ENCODE measurements at places on chromosomes 2 and 18. TPM values are rescaled to one million over a fixed set of nuclear protein-coding genes. Genes with fewer than 3 reads are reported as not detected.

DNA sequence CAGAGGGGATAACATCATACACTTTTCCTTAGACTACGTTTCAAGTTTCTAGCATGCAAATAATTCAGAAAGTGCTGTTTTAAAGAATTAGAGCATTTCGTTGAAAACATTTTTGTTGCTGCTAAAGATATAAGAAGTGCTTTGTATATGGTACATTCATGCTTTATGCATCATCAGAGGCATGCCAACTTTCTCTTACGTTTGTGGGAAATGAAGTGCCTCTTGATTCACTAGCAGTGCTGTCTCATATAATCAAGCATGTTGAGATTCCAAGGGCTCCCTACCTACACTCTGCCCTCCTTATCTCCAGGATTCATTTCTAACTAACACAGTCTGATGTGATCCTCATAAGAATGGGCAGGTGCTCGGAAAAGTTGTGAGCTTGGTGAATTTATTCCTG lies 748.6 kb upstream of the DDX18 start:
- H3K4me1 ChIP-seq: no peaks in the 10 kb centered on the region
- no peaks in the 10 kb centered on the region for H3K27me3 ChIP-seq
- no peak for DNase-seq
- no peak overlapping the region for H3K27ac ChIP-seq
- H3K36me3 ChIP-seq: no peaks in the 10 kb centered on the region
- H3K4me3 ChIP-seq: no peak overlapping the region

- H3K4me3 ChIP-seq: no peak overlapping the region
- no peak for DNase-seq
- no peaks in the 10 kb centered on the region for H3K27me3 ChIP-seq
- peaks cover 21% of the 10 kb centered on the region for H3K4me1 ChIP-seq
- H3K27ac ChIP-seq: no peak overlapping the region
Observed at GRCh38 chr18:8260319-8260718, 348.9 kb upstream of the RAB12 start.

DNA sequence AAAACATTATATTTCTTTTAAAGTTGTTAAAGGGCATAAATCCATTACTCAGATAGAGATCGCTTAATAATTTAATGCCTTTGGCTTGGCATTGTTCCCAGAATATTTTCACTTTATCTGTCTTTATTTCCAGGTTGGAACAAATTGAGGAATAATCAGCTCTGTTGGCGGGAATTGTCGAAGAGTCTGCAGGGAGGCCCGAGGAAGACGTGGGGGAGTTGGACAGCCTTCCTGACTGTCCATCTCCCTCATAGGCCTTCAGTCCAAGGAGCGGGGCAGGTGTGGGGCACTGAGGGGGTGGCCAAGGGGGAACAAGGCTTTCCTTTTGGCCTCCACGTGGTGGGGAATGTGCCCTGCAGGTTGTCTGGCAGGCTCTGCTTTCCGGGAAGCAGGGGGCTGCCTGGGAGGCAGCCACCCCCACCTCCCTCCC lies 179.6 kb downstream of the ZBTB7C start:
- peaks cover 28% of the 10 kb centered on the region for H3K4me1 ChIP-seq
- H3K27ac ChIP-seq: no peak overlapping the region
- no peak overlapping the region for H3K4me3 ChIP-seq
- no peaks in the 10 kb centered on the region for H3K36me3 ChIP-seq
- DNase-seq: no peak

- no peaks in the 10 kb centered on the region for H3K27me3 ChIP-seq
- no peak overlapping the region for H3K27ac ChIP-seq
- DNase-seq: no peak
- no peaks in the 10 kb centered on the region for H3K4me1 ChIP-seq
Observed at GRCh38 chr2:162734866-162735265, 103.7 kb downstream of the KCNH7 start.

GRCh38 chr2:176751314-176752227 lies 461.0 kb upstream of the HNRNPA3 start:
- no peaks in the 10 kb centered on the region for H3K36me3 ChIP-seq
- no peak for DNase-seq
- H3K27me3 ChIP-seq: no peaks in the 10 kb centered on the region
- H3K27ac ChIP-seq: no peak overlapping the region

- DNase-seq: no peak
- H3K4me3 ChIP-seq: no peak overlapping the region
- H3K4me1 ChIP-seq: peaks cover 42% of the 10 kb centered on the region
Observed at GRCh38 chr2:229855116-229855515, 66.7 kb downstream of the TRIP12 start.

DNA sequence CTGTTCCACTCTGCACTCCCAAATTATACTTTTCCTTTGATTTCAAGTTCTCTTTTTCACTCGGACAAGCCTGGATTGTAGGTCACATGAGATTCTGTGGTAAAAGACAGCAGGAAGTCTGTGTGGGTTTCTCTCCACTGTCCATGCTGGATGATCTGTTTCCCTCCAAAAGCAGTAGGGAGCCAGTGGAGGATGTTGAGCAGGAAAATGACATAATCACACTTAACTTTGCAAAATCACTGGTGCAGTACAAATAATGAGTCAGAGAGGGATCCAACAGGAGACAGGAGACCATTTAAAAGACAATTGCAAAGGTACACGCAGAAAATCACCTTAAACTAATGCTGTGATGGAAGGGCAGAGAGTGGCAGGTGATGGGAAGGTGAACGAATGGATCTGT lies 301.3 kb downstream of the ZNF407 start:
- no peak for DNase-seq
- no peaks in the 10 kb centered on the region for H3K4me1 ChIP-seq

DNA sequence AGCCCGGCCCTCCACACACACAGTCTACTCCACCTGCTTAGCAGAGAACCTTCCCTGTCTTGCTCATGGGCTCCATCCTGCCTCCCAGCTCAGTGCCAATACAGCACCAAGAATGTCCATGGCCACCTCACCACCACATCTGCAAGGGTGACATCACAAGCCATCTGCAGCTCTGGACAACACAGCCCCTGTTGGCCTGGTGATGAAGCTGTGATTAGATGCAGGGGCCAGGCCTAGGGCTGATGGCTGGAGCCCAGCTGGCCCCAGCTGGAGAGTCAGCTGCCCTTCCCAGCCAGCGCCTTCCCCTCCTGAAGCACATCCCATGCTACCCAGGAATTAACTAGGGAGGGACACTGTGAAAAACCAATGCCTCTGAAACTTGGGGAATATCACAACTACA lies 91.1 kb downstream of the TTC32 start:
- DNase-seq: peak; percentile 31
- H3K27ac ChIP-seq: no peak overlapping the region
- no peak overlapping the region for H3K4me3 ChIP-seq
- H3K4me1 ChIP-seq: peaks cover 9% of the 10 kb centered on the region
- H3K36me3 ChIP-seq: no peaks in the 10 kb centered on the region

DNA sequence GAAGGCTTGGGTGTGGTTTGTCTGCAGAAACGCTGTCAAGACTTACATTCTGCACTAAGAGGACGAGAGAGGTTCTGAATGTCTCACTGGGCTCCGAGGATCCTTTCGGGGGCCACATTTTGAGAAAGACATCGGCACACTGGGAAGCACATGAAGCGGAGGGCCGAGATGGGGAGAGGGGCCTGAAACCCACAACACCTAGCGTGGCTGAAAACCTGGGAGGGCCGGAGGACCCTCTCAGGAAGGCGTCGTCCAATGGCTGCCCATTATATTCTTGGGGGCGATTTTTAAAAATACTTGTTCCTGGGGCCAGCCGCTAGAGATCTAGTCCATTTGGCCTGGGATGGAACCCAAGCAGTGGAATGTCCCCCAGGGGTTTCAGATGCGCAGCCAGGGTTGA lies 229.6 kb downstream of the GBX2 start:
- H3K4me1 ChIP-seq: no peaks in the 10 kb centered on the region
- H3K4me3 ChIP-seq: no peak overlapping the region
- H3K36me3 ChIP-seq: peaks cover 13% of the 10 kb centered on the region
- no peaks in the 10 kb centered on the region for H3K27me3 ChIP-seq
- no peak for DNase-seq
- no peak overlapping the region for H3K27ac ChIP-seq

- H3K27me3 ChIP-seq: no peaks in the 10 kb centered on the region
- no peaks in the 10 kb centered on the region for H3K36me3 ChIP-seq
- peak; percentile 49 for DNase-seq
- H3K27ac ChIP-seq: peak overlapping the region; percentile 78
- peaks cover 16% of the 10 kb centered on the region for H3K4me1 ChIP-seq
Observed at GRCh38 chr18:56458770-56459712, 179.4 kb downstream of the TXNL1 start.

GRCh38 chr18:9354256-9354655 lies 19.7 kb downstream of the TWSG1 start:
- no peak for DNase-seq
- no peaks in the 10 kb centered on the region for H3K4me1 ChIP-seq
- no peak overlapping the region for H3K4me3 ChIP-seq
- no peaks in the 10 kb centered on the region for H3K27me3 ChIP-seq
- peak overlapping the region; percentile 40 for H3K27ac ChIP-seq

- peak overlapping the region; percentile 45 for H3K27ac ChIP-seq
- peak overlapping the region; percentile 9 for H3K4me3 ChIP-seq
- no peaks in the 10 kb centered on the region for H3K36me3 ChIP-seq
- peaks cover 13% of the 10 kb centered on the region for H3K4me1 ChIP-seq
- H3K27me3 ChIP-seq: no peaks in the 10 kb centered on the region
Observed at GRCh38 chr2:229980431-229981184, 58.3 kb downstream of the FBXO36 start.

GRCh38 chr2:98866033-98866432 lies 70.0 kb downstream of the CRACDL start:
- H3K27ac ChIP-seq: no peak overlapping the region
- H3K27me3 ChIP-seq: no peaks in the 10 kb centered on the region
- H3K4me3 ChIP-seq: no peak overlapping the region

NAT8 gene
- total RNA-seq: not detected

DNA sequence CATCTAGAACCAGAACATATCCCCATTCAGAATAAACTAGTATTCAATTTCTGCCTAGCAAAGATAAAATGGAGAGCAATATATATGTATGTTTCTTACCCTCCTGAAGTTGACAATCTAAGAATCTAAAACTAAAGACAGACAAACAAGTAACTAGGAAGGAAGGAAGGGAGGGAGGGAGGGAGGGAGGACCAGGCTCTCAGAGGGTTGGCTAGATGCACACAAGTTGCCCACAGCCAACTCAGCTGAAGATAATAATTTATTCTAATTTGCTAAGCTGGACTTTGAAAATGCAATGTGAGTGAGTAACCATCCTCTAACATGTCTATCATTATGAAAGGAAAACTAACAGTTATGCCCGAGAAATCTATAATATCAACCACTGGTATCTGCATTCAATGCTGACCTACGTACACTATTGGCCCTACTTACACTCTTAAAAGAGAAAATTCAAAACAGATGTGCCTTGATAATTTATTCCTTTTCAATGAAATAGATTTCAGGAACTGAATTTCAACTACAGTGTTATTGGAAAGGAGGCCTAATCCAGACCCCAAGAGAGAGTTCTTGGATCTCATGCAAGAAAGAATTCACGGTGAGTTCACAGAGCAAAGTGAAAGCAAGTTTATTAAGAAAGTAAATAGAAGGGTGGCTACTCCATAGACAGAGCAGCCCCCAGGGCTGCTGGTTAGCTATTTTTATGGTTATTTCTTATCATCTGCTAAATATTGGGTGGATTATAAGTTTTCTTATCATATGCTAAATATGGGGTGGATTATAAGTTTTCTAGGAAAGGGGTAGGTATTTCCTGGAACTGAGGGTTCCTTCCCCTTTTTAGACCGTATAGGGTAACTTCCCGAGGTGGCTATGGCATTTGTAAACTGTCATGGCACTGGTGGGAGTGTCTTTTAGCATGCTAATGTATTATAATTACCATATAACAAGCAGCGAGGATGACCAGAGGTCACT lies 288.5 kb upstream of the SLC39A10 start:
- no peak overlapping the region for H3K4me3 ChIP-seq
- DNase-seq: no peak

- no peak overlapping the region for H3K27ac ChIP-seq
- H3K4me3 ChIP-seq: no peak overlapping the region
- peaks cover 13% of the 10 kb centered on the region for H3K4me1 ChIP-seq
- no peaks in the 10 kb centered on the region for H3K36me3 ChIP-seq
- DNase-seq: no peak
- H3K27me3 ChIP-seq: no peaks in the 10 kb centered on the region
Observed at GRCh38 chr2:45897842-45898241, 246.4 kb downstream of the PRKCE start.

PLGLB2 gene
- not detected for total RNA-seq

GRCh38 chr18:12401881-12402280 lies 5.8 kb upstream of the PRELID3A start:
- H3K27me3 ChIP-seq: peaks cover 6% of the 10 kb centered on the region
- H3K4me1 ChIP-seq: no peaks in the 10 kb centered on the region
- H3K27ac ChIP-seq: no peak overlapping the region
- H3K36me3 ChIP-seq: no peaks in the 10 kb centered on the region
- DNase-seq: no peak

GRCh38 chr18:79252904-79253633 lies 142.7 kb upstream of the NFATC1 start:
- DNase-seq: no peak
- no peak overlapping the region for H3K27ac ChIP-seq
- no peaks in the 10 kb centered on the region for H3K27me3 ChIP-seq
- H3K4me1 ChIP-seq: no peaks in the 10 kb centered on the region
- no peaks in the 10 kb centered on the region for H3K36me3 ChIP-seq
- H3K4me3 ChIP-seq: no peak overlapping the region

GRCh38 chr18:28794459-28795245 lies 617.7 kb upstream of the CDH2 start:
- no peak for DNase-seq
- peaks cover 5% of the 10 kb centered on the region for H3K4me1 ChIP-seq
- H3K27me3 ChIP-seq: no peaks in the 10 kb centered on the region
- H3K36me3 ChIP-seq: no peaks in the 10 kb centered on the region
- no peak overlapping the region for H3K4me3 ChIP-seq
- H3K27ac ChIP-seq: peak overlapping the region; percentile 62

TEX44 gene
- total RNA-seq: not detected

DNA sequence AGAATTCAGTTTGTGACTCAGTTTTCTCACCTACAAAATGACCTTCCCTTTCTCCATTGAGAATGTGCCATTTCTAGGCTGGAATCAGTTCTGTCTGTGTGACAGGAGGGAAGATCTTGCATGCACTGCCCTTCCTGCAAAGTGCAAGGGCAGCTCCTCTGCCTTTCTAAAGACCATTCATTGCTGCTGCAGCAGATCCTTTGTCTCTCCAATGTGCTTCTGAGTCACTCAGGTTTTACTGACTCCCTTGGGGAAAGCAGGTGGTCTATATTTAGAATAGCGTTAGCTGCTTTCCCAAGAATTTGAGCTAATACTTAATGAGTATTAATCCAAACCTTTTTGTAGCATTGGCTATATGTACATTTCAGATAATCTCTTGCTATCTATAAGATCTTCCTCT lies 62.5 kb downstream of the DAW1 start:
- H3K27ac ChIP-seq: no peak overlapping the region
- H3K4me3 ChIP-seq: no peak overlapping the region
- DNase-seq: no peak
- H3K4me1 ChIP-seq: no peaks in the 10 kb centered on the region
- H3K36me3 ChIP-seq: no peaks in the 10 kb centered on the region
- no peaks in the 10 kb centered on the region for H3K27me3 ChIP-seq
